ENCODE measurements at places on chromosomes 3 and 15. TPM values are rescaled to one million over a fixed set of nuclear protein-coding genes. Genes with fewer than 3 reads are reported as not detected.

The TFG gene
- total RNA-seq, result 74.0 TPM

The SLC51B gene
- total RNA-seq, result not detected

The GOLGA8A gene
- 131 TPM for total RNA-seq

The A4GNT gene
- not detected for total RNA-seq

The SPINK8 gene
- not detected for total RNA-seq

The ZDHHC19 gene
- not detected for total RNA-seq

The B3GALNT1 gene
- 1.7 TPM for total RNA-seq

GRCh38 chr3:182729903-182730674, 63.2 kb upstream of the ATP11B start:
- no peak for DNase-seq

DNA sequence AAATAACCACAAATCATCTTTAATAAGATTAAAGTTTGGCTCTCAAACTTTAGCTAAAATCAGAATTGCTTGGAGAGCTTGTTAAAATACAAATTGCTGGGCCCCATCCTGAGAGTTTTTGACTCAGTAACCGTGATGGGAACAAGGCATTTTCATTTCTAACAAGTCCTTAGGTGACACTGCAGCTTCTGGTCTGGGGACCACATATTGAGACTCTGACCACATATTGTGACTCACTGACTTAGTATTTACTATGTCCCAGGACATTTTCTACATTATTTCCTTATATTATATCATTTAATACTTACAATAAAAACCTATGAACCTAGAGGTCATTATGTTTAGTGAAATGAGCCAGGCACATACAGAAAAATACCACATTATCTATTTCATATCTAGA, 164.5 kb downstream of the ZMAT3 start:
- no peak for DNase-seq

GRCh38 chr3:13266005-13266404, 154.1 kb downstream of the NUP210 start:
- no peak for DNase-seq

- DNase-seq, result no peak
These were observed 94.5 kb downstream of the WNT7A start for GRCh38 chr3:13785351-13785750.

DNA sequence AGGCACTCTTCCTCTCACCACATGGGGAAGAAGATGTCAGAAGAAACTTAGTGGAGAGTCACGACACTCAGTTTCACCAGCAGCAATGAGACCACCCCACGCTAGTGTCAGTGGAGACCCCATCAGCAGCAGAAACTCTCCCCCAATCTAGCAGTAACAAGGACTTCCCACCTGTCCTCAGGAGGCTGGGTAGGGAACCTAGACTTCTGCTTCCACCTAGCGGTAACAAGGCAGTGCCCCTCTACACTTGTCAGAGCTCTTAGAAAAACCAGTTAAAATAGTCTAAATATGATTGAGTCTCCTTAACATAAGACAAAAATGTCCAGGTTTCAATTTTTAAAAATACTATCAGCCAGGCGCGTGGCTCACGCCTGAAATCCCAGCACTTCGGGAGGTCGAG, 57.3 kb downstream of the TRAT1 start:
- DNase-seq, result no peak

- DNase-seq, result no peak
These were observed 64.3 kb downstream of the DUT start for GRCh38 chr15:48395521-48396011.

- DNase-seq, result no peak
These were observed 67.5 kb downstream of the TMEM39A start for GRCh38 chr3:119395923-119396358.

DNA sequence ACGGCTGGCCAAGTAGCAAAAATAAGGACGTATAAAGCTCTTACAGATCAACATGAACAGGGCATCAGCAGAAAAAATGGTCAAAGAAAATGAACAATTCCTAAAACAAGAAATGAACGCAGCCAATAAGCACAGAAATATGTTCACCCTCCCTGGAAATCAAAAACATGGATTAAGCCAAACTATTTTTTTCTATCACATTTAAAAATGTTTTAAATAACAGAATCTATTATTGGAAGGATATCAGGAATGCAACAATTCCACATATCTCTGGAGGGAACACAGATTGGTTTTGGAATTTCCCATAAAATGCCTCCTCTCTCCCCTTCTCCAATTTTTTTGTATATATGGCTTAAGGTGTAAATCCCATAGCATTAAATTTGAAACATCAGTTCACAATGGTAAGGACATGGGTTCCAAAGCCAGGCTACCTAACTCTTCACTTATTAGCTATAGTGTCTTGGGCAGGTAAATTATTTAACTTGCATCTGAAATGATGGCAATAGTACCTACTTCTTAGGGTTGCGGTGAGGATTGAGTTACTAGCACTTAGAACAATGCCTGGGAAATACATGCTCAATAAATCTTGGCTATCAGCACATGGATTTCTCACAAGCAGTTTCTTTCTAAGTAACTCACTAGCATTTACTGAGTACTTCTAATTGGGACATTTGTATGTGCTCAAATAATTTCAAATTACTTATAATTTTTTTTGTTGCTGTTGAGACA, 10.1 kb downstream of the UACA start:
- DNase-seq, result no peak

DNA sequence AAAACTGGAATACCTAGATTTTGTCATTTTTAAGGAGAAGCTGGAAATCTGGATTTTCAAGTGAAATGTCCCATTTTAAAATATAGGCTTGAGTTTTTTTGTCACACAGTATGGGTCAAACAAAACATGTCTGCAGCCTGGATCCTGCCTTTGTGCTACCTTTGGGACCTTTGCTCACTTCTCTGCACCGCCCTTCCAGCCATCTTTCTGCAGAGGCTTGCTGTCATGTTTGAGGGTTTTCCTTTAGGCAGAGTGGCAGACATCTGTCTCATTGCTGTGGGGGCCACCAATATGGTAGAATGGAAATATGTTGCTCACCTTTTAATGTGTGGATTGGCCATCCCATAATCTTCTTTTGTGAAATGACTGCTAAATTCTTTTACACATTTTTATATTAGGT, 136.3 kb downstream of the EEFSEC start:
- DNase-seq, result no peak

GRCh38 chr3:175381685-175382084, 522.6 kb downstream of the NAALADL2 start:
- no peak for DNase-seq

- DNase-seq, result no peak
These were observed 93.4 kb downstream of the CHCHD4 start for GRCh38 chr3:14031271-14031670.

Measured in activated naive CD4-positive, alpha-beta T cell treated with anti-CD3 and anti-CD28 coated beads, Interleukin-2, amount 50 U/mL, for 72 hours (primary cell).